ENCODE measurements at places on chromosomes 5 and 9.

DNA sequence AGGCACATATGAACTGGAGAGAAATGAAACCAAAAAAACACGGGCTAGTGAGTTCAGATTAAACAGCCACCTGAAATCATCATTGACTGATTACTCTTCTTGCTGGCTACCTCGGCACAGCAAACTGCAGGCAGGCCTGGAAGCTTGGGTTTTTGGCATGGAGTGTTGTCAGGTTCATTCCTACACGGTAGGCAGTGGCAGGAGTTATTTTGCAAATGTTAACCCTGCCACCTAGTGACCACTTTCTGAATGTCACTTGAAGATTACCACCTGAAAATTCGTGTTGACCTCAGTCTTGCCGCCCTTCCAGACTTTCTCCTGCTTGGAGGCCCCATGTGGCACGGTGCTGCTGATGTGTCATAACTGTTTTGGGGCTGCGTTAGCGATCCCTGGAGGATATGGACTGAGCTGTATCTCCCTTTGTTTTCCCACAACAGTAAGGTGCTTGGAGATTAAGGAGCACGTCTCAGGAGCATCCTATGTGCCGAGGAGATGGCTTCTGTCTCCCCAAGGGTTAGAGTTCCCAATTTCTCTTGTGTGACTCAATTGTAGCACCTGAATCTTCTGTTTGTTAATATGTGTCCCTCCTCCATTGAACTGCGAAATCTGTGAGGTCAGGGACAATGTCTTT lies 12.7 kb upstream of the CD180 start:
- DNase-seq: peak; percentile 63

DNA sequence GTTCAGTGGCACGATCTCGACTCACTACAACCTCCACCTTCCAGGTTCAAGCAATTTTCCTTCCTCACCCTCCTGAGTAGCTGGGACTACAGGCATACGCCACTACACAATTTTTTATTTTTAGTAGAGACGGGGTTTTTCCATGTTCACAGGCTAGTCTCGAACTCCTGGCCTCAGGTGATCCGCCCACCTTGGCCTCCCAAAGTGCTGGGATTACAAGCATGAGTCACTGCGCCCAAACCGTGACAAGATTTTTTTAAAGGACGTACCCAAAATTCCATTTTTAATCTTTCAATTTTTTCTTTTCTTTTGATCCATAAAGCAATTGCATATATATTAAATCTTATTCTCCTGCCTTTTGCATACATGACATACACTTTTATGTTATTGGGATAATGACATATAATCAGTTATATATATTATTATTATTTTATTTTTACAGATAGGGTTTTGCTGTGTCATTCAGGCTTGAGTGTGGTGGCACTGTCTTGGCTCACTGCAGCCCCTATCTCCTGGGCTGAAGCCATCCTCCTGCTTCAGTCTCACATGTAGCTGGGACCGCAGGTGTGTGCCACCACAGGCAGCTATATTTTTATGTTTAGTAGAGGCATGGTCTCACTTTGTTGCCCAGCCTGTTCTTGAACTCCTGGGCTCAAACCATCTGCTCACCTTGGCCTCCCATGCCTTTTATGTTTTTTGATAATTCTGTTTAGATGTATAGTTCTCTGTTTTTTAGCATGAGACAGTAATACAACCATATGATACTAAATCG lies 71.9 kb downstream of the RAB24 start:
- DNase-seq: no peak

- peak; percentile 32 for DNase-seq
Observed at GRCh38 chr9:35618854-35619799, 914 bp upstream of the CD72 start.

DNA sequence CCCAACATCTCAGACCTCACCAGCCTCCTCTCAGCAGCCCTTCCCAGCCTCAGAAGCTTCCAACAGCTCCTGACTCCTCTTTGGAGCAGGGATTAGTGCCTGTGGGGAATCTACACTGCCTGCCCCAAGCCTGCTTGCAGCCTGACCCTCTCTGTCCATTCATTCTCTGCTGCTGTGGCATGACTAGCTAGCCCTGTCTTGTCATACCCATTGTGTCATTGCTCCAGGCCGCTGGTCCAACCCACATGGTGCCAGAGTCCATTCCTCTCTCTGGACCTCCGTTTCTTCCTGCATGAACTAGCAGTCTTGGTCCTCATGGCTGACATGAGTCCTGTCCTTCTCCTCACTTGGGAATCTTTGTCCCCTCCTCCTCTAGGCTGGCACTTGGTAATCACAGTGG lies 12.8 kb upstream of the RXRA start:
- no peak for DNase-seq

DNA sequence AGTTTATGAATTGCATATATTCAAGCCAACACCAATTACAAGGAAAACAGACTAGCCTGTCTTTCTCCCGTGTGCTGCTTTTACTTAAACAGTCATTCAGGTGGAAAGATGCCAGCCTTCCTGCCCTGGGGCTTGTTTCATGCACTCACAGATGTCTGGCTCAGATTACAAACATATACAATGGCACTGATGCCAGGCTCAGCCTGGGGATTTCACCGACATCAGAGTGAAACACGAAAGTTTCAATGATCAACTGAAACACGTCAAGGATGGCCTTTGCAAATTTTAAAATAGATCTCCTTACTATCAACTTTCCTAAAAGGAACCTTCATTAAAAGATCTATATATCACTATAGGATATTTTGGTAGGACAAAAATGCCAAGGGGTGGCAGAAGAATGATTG lies 1576.5 kb downstream of the EFNA5 start:
- no peak for DNase-seq

- no peak for DNase-seq
Observed at GRCh38 chr9:79581794-79582193, 10.0 kb downstream of the TLE4 start.

GRCh38 chr5:133227082-133227481 lies 175.3 kb downstream of the HSPA4 start:
- no peak for DNase-seq

GRCh38 chr5:172178991-172179989 lies 8.7 kb downstream of the STK10 start:
- no peak for DNase-seq

DNA sequence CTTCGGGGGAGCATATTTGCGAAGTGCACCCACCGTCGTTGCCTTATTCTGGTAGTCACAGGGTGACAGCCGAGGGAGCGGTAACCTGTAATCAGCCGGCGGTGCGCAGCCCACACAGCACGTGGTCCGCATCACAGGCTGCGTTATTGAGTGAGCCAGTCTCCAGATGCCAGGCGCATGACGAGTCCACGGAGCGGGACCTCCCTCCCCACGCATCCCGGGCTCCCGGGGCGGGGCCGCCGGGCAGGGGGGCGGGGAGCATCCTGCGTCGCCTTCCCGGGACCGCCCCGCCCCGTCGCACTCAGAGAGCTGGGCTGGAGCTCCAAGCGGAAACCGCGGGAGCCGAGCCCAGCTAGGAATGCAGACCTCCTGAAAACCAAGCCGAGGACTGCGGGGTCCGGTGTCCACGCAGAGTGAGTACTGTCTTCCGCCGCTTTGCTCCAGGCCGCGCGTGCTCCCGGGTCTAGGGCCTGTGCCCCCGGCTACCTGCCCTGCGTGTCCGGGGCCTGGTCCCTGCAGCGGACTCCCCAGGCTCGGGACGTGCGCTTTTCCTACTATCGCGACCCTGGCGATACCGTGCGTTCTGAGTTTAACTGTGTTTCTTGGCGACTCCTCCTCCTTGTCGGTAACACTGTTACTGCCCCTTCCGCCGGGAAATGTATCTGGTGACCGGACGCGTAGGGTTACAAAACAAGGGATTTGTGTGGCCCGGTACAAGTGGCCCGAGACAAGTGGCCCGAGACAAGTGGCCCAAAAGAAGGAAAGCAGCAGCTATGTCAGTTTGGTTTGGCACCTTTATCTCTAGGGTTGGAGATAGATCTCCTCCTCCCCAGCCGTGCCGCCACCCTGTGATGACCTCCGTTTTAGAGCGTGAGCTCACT lies 40.6 kb downstream of the CAST start:
- DNase-seq: peak; percentile 76

- no peak for DNase-seq
Observed at GRCh38 chr5:6611334-6612256, 21.2 kb downstream of the NSUN2 start.

GRCh38 chr5:9192266-9192665 lies 353.6 kb downstream of the SEMA5A start:
- DNase-seq: no peak

- DNase-seq: no peak
Observed at GRCh38 chr5:177604116-177604521, 4.2 kb downstream of the B4GALT7 start.

- no peak for DNase-seq
Observed at GRCh38 chr5:177176175-177176711, 42.7 kb downstream of the NSD1 start.

DNA sequence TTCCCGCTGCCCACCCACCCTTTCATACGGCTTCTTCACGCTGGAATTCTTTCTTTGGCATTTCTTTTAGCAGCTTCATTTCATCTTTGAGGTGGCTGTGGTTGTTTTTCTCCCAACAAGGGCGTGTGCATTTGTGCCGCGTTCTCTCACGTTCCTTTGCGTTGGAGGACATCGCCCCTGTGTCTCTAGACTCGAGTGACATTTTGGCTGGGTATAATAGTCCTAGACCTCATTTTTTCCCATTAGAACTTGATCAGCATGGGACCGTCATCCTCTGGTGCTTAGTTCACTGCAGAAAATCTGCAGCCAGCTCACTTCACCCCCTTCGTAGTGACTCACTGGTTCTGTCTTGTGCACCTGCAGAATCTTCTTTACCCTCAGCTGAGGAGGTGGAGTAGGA lies 29.5 kb downstream of the KCNT1 start:
- DNase-seq: no peak

DNA sequence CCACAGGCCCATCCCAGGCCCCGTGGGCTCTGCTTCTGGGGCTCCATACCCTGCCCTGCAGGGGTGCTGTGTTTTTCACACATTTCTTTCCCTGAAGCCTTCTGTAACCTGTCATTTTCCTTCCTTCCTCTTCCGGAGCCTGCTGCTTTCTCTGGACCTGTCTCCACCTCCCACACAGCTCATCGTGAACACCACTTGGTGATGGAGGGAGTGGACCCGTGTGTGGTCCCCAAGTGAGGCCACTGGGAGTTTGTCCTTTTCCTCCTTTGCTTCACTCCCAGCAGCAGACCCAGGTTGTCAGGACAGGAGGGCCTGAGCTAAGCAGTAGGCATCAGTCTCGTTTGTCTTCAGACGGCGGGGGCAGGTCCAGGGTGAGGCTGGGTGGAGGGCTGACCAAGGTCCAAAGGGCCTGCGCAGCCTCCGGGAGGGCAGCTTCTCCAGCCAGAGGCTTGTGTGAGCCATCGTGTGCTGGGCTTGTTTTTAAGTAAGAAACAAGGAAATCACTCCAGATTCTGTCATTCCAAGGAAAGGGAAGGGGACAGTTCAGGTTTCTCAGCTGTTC lies 5.8 kb upstream of the POMT1 start:
- DNase-seq: no peak

- no peak for DNase-seq
Observed at GRCh38 chr9:83670381-83670780, 37.4 kb downstream of the UBQLN1 start.

GRCh38 chr5:154487541-154487940 lies 9.5 kb upstream of the HAND1 start:
- no peak for DNase-seq

DNA sequence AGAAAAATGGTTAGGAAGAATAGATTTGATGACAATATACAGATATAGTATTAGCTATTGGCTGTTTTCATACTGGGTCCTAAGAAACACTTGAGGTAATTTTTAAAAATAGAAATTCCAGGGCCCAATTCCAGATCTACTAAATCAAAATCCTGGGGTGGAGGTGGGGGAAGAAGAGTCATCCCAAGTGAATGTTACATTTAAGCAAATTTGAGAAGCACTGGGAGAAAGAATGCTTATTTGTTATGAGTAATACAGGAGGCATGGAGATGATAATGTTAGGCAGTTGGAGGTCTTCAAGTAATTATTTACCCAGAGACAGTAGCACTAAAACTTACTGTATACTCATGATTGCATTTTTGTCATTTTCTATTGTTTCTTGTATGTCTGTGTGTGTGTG lies 93.0 kb upstream of the DAB2 start:
- no peak for DNase-seq

DNA sequence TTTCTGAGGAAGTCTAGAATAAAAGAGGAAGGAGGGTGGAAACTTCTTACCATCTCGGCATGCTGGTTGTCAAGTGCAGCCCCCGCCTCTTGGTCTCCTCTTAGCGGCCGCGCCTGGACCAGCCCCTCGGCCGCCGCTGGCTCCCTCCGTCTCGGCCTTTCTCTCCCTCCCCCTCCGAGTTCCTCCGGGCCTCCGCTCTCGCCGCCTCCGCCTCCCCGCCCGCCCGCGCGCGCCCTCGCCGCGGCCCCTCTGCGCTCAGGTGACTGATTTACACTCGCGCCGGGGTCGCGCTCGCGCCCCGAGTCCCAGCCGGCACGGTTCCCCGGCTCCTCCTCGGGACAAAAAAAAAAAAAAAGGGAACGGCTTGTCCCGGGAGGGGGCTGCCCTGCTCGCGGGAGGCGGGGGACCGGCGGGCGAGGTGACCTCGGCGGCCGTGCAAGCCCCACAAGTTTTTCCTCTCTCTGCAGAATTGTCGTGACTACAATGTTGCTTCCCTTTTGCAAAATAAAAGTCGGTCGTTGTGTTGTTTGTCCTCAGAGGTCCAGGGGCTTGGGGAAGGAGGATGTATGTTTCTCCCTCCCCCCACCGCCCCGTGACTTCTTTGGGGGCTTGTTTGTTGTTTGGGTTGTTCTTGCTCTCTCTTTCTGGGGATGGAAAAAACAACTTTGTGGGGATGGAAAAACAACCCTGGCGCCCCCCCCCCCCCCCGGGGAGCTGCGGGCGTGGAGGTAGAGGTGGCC lies at the start of gene BNC2:
TSS of gene BNC2 (minus strand) at position 75 of the 740 bp plus-strand sequence. CDS start at position 53, 22 bp downstream.
- no peak for DNase-seq

- no peak for DNase-seq
Observed at GRCh38 chr5:110264661-110265060, 461.8 kb downstream of the TMEM232 start.

DNA sequence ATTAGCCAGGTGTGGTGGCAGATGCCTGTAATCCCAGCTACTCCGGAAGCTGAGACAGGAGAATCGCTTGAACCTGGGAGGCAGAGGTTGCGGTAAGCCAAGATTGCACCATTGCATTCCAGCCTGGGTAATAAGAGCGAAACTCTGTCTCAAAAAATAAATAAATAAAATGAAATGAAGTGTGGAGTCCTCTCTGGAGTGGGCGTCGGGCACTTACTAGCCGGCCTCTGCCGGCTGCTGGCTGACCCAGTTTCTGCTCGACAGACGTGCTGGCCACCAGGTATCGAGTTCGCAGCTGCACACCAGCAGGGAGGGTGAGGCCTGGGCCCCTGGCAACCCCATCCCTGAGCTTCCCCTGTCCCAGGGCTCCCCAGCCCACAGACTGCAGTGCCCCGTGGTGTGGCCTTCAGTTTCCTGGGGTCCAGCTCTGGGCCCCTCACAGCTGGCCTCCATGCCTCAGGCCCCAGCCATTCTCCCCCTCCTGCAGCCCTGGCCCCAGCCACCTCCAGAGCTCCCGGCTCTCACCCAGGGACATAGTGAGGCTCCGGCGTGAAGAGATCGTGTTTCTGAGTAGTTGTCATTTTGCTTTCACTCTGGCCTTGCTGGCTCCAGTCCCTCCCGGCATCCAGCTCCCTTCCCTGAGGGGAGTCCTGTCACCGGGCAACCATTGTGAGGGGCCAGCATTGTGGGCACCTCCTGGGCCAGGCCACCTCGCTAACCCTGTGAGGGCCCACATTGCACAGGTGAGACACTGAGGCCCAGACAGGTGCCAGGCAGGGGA lies 3.8 kb upstream of the STPG3 start:
- no peak for DNase-seq

- no peak for DNase-seq
Observed at GRCh38 chr9:120413121-120414048, 166.6 kb downstream of the CDK5RAP2 start.

Measured in stimulated activated CD4-positive, alpha-beta T cell treated with anti-CD3 and anti-CD28 coated beads, Interleukin-2, amount 100 ng/mL, for 48 hours (primary cell).